ENCODE measurements at places on chromosomes 5 and 9. TPM values are rescaled to one million over a fixed set of nuclear protein-coding genes. Genes with fewer than 3 reads are reported as not detected.

The IFNA2 gene
- not detected for total RNA-seq

The GARIN3 gene
- total RNA-seq = not detected

The PTPRD gene
- total RNA-seq = 15.0 TPM

DNA sequence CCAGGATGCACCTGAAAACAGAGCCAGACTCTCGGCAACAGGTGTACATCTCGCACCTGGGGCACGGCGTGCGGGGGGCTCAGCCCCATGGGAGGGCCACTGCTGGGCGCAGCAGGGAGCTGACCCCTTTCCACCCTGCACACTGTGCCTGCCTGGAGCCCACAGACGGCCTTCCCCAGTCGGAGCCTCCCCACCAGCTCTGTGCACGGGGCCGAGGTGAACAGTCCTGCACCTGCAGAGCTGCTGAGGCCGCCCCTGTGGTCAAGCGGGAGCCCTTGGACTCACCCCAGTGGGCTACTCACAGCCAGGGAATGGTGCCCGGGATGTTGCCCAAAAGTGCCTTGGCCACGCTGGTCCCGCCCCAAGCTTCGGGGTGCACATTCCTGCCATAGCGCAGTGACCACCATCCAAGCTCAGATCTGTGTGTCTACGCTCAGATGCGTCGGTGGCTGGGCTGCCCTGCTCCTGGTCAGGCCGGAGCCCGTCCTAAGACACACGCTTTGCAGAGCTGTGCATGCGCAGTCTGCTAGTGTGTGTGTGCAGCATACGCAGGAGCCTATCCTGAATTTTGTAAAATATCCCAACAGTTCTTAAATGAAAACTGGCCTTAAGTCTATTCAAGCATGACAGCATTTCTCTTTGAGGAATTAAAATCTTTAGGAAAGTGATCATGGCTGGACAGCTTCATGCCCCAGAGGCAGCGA is 8.4 kb upstream of the EXOC3 start:
- no peak for DNase-seq

GRCh38 chr5:94244921-94245320 is 373.5 kb downstream of the KIAA0825 start:
- no peak for DNase-seq

GRCh38 chr5:10069637-10070313 is 179.9 kb downstream of the ATPSCKMT start:
- no peak for DNase-seq

DNA sequence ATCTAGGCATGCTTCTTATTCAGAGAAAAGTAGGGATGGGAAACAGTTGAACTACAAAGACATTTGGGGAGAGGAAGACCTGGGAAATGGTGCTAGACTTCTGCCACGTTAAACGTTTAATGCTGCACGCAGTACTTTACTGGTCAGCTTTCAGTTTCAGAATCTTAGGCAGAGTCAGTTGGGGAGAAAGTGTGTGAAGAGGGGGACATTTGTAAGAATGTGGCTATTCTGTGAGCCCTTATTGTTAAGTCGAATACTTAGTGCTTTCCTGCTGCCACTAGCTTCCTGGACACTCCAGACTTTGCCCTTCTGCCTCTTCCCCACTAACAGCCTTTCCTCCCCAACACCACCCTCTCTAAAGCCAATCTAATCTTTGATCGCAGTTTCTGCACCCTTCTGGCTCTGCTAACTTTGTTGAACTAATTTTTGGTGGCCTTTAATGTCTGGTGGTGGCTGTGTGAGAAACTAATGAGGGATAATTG is 6.1 kb downstream of the CYSTM1 start:
- no peak for DNase-seq
